ENCODE measurements at places on chromosomes 16 and 17.
A peak's percentile ranks its signal among the peaks of the same experiment; 100 is the strongest.

GRCh38 chr16:783404-784161 lies 4.6 kb downstream of the RPUSD1 start:
- no peak for DNase-seq

DNA sequence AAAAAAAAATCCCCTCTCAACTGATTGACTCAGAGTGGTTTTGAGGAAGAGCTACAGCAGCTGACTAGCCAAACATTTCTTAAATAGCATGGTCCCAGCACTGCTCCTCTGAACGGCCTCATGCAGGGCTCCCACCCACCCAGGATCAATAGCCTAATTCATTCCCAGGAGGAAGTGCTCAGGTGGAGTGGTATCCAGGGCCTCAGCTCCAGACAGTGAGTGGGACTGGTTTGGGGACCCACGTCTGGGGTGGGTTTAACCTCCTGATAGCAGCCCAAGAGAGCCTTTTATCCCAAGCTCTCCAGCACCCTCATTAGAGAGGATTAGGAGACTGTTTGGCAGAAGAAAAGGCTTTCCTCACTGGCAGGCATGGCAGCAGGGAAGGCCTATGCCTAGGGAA lies 68.5 kb upstream of the CDH5 start:
- DNase-seq, result no peak

- no peak for DNase-seq
Measured at GRCh38 chr17:79803997-79804855, 7.3 kb upstream of the CBX8 start.

GRCh38 chr16:77298418-77299360 lies 99.5 kb downstream of the SYCE1L start:
- peak; percentile 96 for DNase-seq

- DNase-seq, result no peak
Measured at GRCh38 chr17:73506470-73507435, 137.5 kb downstream of the SDK2 start.

GRCh38 chr16:53849994-53850393 lies 146.0 kb downstream of the FTO start:
- DNase-seq, result no peak

DNA sequence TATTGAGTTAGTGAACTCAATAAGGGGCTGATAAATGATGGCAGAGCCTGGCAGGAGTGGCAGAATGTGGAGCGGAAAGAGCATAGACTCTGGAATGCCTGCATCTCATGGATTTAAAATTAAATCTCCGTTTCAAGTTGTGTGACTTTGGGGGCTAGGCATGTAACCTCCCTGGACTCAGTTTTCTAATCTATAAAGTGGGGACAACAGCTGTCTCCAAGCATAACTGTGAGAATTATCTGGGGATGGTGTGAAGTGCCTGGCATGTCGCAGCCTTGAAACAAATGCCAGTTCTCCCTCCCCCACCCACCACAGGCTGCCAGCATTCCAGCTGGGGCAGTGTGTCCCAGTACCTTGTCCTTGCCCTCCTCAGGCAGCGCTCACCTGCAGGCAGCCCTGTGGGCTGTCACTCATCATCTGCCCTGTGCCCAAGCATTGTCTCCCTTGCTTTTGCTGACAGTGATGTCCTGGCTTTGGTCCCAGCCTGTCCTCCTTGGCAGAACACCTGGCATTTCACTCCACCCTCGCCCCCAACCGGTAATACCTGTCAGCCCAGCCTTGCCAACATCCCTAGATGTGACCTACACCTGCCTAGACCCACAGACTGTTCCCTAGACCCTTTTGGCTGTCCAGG lies 129.6 kb downstream of the MRM1 start:
- DNase-seq, result no peak

GRCh38 chr17:79520167-79521165 lies 90.4 kb downstream of the RBFOX3 start:
- no peak for DNase-seq

- DNase-seq, result no peak
Measured at GRCh38 chr17:17958982-17959381, 13.2 kb downstream of the TOM1L2 start.
